ENCODE measurements at places on chromosomes 13 and 19.
A peak's percentile ranks its signal among the peaks of the same experiment; 100 is the strongest.

DNA sequence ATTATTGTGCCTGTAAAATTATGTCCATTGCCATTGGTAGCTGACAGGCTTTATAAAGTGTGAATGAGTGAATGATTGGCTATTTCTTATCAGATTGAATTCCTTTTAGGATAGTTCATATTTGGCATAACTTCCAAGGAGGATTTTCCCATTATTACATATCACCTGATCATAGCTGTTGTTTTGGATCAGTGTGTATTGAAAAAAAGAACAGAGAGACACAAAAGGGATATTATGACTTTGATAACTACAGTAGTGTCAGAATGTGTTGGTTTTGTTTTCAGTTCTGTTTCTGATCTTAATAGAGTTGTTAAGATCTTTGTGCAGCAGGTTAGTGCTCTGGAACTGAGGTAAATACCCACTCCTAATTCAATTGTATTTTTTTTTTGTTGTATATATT lies 103.8 kb downstream of the LRCH1 start:
- DNase-seq = no peak

- DNase-seq = no peak
These were observed 46.8 kb downstream of the C13orf46 start for GRCh38 chr13:113926951-113927660.

DNA sequence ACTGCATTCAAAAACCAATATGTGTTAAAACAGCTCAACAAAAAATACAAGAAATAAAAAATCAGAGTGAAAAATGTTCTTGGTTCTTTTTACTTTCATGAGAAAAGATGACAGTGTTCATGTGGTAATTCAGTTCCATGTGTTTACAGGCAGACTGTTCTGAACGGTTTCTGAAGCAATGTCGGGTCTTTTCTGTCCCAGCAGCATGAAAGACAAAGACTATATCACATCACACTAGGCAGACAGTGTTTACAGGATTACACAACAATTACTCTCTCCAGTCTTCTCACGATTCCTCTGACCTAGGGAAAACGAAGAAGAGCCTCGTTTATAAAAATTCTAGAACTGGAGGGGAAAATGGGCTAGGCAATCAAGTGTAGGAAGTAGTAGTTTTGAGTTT lies 83.4 kb downstream of the UBL3 start:
- no peak for DNase-seq

GRCh38 chr13:46624353-46624752 lies 71.4 kb downstream of the LRCH1 start:
- DNase-seq = no peak

DNA sequence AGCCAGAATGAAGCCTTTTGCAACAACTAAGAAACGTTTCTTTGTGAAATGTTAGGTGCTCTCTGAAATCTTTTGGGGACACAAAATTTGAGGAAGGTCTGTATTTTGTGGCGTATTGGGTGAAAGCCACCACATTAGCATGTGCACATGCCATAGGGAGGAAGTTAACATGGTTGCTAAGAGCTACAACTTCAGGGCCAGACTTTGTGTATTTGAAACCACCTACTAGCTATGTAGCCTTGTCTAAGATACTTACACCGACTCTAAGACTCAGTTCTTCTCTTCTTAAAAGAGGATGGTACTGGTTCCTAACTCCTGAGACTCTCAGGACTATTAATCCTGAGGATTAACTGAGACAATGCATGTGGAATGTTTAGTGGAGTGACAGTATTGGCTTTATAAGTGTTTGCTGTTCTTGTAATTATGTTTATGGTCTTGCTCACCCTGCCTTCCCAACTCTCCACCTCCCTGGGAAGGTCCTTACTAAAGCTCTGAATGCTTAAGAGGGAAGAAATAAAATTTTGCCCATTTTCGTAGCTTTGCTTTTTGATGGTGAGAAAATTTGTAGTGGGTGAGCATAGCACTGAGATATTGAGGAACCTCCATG lies 15.5 kb downstream of the SERP2 start:
- DNase-seq = no peak

DNA sequence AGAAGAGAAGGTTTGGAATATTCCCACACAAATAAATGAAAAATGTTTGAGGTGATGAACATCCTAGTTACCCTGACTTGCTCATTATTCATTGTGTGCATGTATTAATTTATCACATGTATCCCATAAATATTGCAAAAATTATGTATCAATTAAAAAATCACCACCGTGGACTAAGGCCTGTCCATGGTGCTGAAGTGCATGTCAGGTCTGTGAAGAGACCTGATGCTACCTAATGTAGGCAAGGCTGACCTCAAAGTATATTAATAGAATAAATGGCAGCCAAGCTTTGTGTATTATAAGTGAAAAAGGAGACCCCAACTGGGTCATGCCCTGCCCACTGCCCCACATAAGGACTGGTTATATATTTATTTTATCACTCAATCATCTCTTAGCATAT lies 34.4 kb upstream of the ZNF835 start:
- DNase-seq = no peak

DNA sequence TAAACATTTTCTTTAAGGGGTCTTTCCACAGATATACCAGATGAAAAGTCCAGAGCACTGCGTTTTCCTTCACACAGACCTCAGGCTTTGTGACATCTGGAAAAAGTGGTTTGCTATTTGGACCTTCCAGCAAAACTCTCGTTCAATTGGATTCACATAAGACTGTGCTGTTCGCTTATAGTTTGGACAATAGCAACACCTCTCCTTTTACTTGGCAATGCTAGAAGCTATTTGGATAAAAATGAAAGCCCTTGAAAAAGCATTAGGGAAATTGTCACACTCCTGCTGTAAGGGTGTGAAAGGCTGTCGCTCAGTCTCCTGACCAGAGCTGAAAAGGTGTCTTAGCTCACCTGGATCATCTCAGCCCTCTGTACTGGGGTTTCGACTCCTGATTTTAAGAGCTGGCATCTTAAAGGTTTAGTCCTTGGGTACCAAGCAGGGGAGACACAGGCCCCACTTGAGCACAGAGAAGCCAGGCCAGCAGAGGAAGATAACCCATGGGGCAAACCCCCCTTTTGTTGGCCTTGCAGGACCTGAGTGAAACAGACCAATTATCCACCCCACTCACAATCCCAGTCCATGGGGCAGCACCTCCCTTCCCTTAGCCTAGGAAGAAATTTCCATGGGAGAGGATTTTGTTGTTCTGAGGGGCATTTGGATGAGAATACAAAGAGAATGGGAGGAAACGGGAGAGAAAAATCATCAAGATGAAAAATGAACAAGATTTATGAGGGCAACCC lies 257.6 kb downstream of the DLEU7 start:
- DNase-seq = no peak

DNA sequence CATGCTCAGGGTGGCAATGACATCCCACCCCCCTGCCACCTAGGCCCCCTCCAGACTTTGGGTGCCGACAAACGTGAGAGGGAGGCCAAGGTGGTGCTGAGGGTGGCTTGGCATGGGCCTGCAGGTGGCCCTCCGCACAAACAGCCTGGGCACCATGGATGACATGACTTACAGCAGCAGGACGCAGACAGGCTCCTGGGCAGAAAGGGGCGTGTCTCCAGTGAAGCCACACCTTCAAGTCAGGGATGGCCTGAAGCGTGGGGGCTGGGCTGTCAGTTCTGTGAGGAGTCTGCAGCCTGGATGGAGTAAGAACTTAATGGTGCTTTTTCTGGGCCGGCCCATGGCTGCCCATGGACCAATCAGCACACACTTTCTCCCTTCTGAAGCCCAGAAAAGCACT lies 25.3 kb downstream of the POMP start:
- no peak for DNase-seq

DNA sequence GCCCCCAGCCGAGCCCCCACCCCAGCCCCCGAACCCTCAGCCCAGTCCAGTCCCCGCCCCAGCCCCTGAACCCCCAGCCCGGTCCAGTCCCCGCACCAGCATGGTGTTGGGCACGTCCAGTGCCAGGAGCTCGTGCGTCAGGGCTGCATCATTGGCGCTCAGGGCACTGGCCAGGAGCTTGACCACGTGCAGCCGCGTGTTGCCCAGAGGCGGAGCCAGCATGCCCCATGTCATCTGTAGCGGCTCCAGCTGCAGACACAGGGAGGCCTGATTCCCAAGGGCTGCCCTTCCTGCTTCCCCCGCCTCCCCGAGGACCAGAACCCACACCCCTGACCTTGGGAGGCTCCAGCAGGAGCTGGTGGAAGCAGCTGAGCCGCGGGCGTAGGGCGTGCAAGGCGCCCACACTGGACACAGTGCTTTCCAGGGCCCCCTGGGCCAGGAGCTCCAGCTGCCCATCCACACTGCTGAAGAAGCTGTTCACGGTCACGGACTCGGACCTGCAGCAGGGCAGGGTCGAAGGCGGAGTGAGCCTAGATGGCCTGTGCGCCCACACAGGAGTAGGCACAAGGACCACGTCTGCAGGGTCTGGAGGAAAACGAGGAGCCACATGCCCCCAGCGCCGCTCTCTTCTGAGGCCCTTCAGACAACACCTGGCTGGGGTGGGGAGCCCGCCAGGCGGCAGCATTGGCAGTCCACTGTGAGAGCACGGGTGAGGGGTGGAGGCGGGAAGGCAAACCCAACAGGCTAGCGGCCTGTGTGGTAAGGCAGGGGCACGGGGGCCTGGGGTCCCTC lies 12.8 kb upstream of the TMEM86B start:
- no peak for DNase-seq

GRCh38 chr13:97221466-97221865 lies 667 bp upstream of the MBNL2 start:
- no peak for DNase-seq

DNA sequence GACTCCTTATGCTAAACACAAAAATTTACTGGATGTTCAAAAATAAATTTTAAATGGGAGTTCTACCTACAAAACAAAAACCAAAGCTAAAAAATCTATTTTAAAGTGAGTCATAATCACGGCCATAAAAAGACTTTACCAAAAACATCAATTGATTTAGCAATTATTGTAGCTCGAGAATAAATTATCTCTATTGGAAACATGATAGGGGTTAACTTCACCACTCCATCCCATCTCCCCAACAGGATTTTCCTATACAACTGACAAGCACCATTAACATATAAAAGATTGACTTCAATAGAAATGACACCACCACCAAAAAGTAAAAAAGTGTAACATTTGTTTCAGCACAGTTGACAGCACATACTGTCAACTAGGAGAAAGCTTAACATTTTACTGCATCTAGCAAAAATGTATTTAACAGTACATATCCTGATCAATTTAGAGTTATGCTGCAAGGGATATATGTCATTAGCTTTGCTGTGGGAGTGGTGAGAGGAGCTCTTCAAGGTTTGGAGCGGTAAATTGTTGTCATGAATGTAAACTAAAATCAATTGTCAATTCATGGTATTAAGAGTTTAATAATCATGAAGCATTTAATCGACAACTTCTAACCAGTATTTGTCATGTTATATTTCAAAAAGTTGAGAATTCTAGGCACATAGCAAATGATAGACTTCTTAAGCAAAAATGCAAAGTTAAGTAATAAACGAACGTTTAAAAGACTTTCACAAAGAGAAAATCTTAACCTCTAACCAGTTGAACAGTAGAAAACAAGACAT lies 3.8 kb downstream of the UBL3 start:
- no peak for DNase-seq

- DNase-seq = no peak
These were observed 3.7 kb downstream of the FUZ start for GRCh38 chr19:49809160-49809940.

GRCh38 chr19:48364598-48365348 lies 606 bp downstream of the SYNGR4 start:
- no peak for DNase-seq

GRCh38 chr19:14530005-14530348 lies 583 bp downstream of the TECR start:
- no peak for DNase-seq

DNA sequence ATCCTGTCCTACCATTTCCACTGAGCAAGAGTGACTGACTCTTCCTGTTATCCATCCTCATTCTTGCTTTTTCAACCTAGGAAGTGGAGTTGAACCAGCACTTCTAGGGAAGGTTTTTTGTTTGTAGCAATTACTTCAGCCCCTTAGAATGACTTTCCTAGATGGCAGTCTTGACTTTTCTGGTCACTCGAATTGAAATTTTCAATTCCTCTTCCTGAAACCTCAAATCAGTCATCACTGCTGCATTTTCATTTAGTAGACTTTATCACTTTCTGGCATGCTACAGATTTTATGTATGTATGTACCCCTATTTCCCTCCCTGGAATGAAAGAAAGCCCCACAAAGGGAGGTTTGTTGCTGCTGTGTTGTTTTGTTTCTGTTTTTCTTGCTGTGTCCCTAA lies 915.9 kb downstream of the PCDH17 start:
- no peak for DNase-seq

GRCh38 chr19:51777570-51778462 lies 16.8 kb downstream of the FPR2 start:
- DNase-seq = peak; percentile 68

DNA sequence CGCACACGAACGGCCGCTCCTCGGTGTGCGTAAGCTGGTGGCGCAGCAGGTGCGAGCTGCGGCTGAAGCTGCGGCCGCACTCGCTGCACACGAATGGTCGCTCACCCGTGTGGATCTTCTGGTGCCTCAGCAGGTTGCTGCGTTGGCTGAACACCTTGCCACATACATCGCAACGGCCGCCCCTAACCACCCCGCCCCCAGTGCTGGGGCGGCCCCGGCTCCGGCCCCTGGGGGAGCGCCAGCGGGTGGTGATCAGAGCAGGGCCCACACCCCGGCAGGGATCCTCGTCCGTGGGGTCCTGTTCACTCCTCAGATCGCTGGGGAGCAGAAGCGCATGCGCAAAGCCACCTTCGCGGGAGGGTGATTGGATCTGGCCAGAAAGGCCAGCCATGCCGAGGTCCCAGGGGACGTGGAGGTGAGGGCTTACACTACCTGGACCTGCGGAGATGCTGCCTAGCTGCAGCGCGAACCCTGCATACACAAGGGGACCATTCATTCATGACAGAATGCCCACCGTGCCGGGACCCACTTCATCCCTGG lies 4.7 kb upstream of the UBE2M start:
- DNase-seq = no peak

- DNase-seq = no peak
These were observed 67.8 kb upstream of the IPO5 start for GRCh38 chr13:97885641-97886040.

- no peak for DNase-seq
These were observed 204.9 kb upstream of the KL start for GRCh38 chr13:32811297-32811800.

DNA sequence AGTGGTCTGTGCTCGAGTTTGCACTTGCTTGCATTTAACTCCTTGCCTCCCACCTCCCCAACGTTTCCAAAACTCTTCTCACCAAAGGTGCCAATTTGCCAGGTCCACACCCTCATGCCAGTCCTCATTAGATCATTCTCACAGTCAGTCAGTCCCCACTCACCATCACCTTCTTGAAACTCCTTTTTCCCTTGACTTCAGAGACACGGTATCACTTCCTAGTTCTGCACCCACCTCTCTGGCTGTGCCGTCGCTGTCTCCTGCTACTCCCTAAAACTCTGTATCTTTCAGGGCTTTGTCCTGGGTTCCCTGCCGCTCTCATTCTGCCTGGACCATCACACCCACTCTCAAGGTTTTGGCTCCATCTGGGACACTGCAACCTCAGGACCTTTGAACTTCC lies 19.6 kb downstream of the OLFM2 start:
- no peak for DNase-seq

DNA sequence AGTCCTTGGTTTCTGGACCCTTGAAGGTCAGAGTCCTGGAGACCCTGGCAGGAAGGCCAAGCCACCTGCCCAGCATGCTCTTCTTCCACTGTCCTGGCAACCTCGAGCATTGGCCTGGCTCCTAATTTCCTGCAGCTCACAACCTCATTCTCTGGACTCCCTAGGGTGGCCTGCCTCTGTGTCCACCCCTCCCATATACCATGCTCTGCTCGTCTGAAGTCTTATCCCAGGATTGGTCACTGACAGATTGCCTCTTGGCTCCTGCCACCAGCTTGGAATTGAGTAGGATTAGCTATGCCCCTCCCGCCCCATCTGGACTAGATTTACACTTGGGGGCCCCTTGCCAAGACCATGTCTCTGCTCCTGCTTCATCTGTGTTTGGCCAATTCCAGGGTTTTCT lies 17.1 kb upstream of the WASF3 start:
- DNase-seq = no peak
